ENCODE measurements at places on chromosomes 6 and 20. TPM values are rescaled to one million over a fixed set of nuclear protein-coding genes. Genes with fewer than 3 reads are reported as not detected.

GRCh38 chr6:490251-491037 is 98.9 kb downstream of the IRF4 start:
- no peak for DNase-seq

- DNase-seq: no peak
Observed at GRCh38 chr6:23329086-23329485, 759.7 kb downstream of the HDGFL1 start.

DNA sequence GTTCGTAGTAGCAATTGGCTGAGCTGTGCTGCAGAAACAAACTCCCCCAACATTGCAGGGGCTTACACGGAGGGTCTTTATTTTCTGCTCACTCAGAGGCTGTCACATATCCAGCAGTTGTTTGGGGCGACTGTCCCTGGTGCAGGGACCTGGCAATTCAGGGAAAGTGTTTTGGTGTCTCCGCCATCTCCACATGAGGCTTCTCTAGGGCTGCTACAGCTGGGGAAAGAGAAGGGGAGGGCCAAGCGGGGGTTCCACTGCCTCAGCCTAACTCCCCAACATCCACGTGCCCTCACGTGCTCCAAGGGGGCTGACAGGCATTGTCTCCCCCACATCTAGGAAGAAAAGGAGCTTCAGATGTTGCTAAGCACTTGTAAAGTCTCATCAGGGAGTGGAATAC is 61.3 kb upstream of the NXT1 start:
- no peak for DNase-seq

- DNase-seq: no peak
Observed at GRCh38 chr6:63919556-63920110, 284.0 kb downstream of the PHF3 start.

DNA sequence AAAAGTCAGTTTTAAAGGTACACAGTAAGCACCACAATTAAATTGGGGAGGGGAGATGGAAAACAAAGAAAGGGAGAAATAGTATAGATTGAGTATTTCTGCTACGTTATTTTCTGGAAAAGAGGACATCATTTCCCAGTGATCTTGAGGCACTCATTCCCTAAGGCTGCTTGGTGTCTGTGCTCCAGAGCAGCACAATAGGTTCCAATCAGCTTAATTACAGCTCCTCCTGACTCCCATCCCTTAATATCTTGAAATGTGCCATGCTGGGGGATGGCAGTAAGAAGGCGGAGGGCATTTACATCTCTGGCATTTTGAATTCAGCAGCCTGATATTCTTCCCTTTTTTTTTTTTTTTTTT is 39.5 kb upstream of the BEND3 start:
- DNase-seq: no peak

GRCh38 chr6:79062708-79063107 is 15.3 kb downstream of the PHIP start:
- no peak for DNase-seq

- DNase-seq: no peak
Observed at GRCh38 chr20:1062334-1063010, 55.9 kb upstream of the PSMF1 start.

DNA sequence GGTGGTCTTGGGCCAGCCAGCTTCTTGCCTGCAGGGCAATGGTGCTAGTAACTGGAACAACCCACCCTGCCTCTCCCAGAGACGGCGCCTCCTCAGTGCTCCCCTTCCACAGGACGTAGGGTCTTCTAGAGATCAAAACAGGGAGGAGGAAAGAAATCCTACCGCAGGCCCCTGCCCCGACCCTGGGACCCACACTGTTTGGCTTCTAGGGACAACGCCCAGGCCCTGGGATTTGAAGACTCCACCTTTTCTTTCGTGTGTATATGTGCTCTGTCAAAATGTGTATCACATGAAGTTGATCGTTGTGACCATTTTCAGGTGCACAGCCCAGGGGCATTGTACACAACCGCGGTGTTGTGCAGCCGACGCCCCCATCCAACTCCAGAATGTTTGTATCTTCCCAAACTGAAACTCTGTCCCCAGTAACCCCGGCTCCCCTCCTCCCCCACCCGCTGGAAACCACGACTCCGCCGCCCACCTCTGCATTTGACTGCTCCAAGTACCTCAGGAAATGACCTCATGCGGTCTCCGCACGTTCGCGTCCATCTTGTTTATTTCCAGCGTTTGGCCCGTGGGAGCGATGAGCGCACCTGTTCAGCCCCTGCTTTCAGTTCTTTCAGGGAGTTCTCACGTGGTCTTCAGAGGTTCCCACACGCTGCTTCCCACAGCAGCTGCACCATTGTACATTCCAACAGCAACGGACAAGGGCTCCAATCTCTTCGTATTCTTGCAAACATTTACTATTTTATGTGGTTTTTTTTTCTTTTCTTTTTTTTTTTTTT is 3.4 kb upstream of the BHLHE23 start:
- no peak for DNase-seq

DNA sequence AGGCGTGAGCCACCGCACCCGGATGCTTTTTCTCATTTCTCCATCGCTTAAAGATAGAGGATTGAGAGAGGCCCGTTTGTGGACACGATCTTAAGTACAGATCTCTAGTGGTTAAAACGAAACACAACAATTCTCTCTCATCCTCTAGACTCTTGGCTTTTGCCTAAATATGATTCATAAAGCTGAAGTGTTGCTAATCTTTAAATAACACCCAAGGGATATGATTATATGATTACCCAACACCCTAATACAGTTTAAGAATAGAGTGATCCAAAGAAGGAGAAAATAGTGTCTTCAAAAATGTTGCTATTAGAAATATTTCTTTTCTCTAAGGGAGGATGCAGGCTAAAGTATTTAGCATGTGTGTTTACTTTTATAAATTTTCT is 50.4 kb downstream of the MTHFD1L start:
- DNase-seq: peak; percentile 84

DNA sequence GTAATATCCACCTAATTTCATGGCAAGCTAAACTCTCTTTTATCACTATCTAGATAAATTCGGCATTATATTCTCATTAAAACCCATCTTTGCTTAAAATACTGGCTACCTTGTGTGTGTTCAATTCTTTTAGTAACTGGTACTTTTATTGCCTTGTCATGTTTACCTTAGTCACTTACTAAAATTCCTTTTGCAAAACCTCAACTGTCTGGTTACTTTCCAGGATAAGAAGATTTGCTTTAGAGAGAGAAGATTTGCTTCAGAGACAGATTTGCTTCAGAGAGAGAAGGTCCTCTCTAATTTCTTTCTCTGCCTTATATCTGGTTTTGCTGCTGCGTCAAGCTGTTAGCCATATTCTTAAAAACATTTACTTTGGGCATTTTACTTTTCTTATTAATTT is 151.5 kb upstream of the MLIP start:
- no peak for DNase-seq

- DNase-seq: no peak
Observed at GRCh38 chr6:34834789-34835518, 43.1 kb downstream of the BLTP3A start.

DNA sequence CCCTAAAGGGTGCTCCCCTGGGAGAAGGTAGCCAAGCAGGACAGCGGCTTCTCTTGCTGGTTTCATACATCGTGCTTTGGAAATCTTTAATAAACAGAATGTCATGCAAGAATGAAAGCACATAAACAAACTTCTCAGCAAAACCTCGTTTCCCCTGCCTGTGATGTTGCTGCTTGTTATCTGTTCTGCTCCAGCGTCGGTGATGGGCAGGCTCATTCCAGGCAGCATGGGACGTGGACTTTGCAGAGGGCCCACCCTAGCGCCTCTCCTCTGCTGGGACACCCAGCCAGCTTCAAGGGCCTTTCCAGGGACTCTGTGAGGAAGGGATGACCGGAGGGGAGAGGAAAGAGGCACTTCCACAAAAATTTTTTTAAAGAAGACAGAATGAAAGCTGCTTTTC is 197.7 kb downstream of the QKI start:
- DNase-seq: no peak

DNA sequence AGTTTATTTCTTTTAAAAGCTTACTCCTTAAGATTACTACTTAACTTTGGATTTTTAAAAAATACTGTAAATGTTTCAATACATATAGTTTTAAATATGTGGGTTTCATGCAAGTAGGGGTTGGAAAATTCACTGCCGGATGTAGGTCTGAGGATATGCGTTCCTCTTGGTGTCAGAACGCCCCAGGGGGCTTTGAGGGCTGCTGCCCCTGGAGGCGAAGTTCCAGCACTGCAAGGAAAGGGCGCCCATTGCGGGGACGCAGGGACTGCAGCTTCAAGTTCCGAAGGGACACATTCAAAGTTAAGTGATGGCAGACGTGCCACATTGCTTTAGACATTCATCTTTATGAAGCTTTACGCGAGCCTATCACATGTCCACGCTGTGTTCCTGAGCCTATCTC is 152.9 kb downstream of the SOD2 start:
- DNase-seq: no peak

GRCh38 chr20:35394271-35394670 is 17.5 kb downstream of the UQCC1 start:
- DNase-seq: no peak

DNA sequence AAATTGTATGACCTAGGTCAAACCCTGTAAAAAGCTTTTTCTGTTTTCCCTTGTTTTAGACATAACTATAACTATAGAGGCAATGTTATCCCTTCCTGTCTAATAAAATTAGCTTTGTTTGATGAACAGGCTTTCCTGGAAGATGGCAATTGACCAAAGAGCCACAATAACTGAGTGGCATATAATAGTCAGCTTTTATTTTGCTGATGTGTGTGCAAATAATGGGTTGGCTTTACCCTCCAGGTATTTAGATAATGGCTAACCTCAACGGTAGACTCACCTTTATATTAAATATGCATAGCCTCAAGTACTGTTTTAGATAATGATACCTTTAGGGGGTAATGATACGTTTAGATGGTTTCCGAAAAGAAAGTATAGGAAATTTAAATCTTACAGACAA is 15.0 kb downstream of the TBXT start:
- no peak for DNase-seq

DNA sequence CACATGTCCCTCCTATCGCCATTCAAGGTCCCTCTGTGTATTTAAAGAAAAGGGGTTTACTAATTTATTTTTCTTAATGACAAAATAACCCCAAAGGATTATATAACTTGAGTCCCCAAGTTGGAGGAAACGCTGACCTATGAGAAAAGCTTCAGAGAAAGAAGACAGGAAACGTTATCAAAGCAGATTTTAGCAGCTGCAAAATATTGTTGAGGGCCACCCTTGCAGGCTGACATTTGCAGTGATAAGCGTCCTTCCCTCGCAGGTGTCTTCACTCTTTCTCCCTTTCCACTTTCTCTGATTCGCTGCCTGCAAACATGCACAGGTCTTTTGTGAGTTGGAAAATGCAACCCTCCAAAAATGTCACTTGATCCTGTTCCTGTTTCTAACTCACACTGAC is 103.2 kb upstream of the RIPOR2 start:
- DNase-seq: no peak

GRCh38 chr6:7273709-7274108 is 39.3 kb downstream of the SSR1 start:
- DNase-seq: no peak

DNA sequence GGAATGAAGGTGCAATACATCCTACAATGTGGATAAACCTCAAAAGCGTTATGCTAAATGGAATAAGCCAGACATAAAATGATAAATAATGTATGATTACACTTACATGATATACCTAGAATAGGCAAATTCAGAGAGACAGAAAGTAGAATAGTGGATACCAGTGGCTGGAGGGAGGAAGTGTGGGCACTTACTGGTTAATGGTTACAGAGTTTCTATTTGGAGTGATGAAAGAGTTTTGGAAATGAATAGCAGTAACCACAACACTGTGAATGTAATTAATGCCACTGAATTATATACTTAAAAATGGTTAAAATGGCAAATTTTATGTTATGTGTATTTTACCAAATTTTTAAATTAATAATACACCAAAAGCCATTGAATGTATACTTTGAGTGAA is 71.4 kb upstream of the CST7 start:
- no peak for DNase-seq

DNA sequence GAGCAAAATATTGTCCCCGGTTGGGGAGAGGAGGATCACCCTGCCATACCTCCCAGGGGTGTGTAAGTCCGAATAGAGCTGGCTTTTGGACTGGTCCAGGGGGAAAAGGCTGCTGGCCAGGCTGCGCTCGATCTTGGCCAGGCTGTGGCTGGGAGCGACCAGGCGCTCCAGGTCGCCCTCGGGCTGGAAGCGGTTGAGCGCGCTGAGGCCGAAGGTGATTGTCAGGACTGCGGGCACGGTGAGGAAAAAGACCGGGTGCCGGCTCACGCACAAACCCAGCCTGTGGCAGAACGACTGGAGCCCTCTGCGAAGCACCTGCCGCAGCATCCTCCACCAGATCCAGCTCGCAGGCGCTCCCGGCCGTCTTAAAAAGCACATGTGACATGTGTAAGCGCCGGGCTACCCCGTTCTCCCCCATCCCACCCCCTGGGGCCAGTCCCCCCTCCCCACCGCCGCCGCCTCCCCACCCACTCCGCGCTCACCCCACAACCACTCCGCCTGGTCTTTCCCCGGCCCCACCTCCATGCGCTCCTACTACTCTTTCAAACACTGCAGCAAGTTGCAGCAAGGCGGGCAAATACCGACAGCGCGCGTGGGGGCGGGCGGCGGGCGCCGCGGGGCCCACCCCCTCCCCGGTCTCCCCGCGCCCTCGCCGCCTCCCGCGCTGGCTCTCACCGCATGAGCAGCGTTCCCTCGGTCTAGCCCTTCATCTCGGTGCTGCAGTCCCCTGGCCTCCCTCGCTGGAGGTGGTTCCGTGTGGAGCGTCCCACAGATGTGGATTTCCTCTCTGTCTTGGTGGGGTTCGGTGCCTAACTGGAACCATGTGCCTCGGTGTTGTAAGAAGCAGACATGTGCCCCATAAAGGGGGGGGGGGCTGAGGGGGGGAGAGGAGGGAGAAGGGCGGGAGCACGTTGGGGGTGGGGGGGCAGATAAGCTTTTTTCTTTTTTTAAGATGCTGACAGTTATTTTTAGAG is 42.4 kb downstream of the PTCHD4 start:
- no peak for DNase-seq

DNA sequence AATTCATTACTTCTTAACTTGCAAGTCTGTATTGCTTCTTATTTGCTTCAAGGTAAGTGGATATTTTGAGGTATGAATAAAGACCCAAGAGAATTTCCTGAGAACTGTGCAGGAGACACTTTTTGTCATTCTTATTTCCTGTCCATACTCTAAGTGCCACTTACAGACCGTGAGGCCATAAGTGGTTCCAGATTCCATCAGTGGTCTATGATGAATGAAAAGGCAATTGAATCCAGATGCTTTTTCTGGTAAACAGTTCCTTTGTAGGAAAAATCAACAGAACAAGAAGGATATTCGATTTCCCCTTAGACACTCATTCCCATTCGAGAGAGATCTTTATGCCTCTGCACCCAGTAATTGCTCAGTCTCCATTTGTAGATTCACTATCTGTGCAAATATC is 58.3 kb upstream of the PDE10A start:
- DNase-seq: no peak

DNA sequence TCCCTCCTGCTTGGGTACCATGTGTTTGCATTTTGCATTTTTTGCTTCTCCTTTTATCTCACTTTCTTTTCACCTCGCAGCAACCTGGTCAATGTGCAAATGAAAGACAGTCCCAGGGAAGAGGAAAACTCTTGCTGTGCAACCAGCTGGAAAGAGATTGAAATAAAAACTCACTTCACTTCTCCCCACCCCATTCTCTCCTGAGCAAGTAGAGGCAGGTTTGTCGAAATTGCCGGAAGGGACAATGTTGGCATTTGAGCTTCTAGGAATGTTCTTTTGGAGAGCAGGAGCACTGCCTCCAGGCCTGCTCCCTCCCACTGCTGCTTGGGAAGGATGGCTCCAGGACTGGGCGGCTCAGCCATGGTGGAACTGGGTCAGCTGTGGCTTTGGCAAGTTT is 30.6 kb downstream of the KCNG1 start:
- no peak for DNase-seq

PTCRA gene
- polyA plus RNA-seq: not detected

SOX18 gene
- 10.8 TPM for polyA plus RNA-seq

PHACTR3 gene
- polyA plus RNA-seq: 5.5 TPM

ZBP1 gene
- 0.33 TPM for polyA plus RNA-seq

SYNJ2 gene
- 8.4 TPM for polyA plus RNA-seq

EEF1A2 gene
- 1,049 TPM for polyA plus RNA-seq

TMEM170B gene
- 6.1 TPM for polyA plus RNA-seq
